NCI-H1048 (cell line): ENCODE measurements at places on chromosomes 13 and 19.

- no peak for DNase-seq
Observed at GRCh38 chr13:26864576-26864975, 104.0 kb upstream of the GPR12 start.

DNA sequence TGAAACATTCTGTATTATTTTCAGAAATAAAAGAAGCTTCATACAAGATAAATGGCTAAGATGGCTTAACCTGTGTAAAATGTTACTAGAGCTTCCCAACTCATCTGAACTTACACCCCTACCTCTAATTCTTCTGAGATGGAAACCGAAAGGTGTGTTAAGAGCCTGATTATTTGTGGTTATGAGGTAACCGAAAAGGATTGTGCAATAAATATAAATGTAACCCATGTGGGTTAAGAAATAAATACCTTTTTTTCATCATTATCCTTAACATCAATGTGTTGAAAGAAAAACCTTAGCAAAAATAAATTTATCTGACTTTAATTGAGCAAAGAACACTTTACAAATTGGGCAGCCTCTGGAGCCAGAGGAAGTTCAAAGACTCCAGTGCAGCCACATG lies 961.8 kb upstream of the SPRY2 start:
- no peak for DNase-seq

DNA sequence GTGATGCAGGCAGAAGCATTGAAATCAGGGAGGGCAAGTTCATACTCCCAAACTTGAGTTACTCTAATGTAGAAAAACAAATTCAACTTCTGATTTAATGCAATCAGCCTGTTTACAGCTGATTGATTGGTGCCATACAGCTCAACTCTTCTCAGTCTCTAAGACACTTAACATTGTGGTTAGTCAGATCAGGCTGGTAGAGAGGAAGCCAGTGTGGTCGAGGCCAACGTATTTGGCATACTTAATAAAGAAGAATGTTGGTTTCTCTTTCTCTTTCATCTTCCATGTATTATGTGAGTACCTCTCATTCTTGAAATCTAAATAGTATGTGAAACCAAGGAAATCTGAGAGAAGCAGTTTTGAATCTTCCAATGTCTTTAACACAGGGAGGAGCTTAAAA lies 255.0 kb upstream of the SLITRK1 start:
- no peak for DNase-seq

GRCh38 chr13:32330441-32330840 lies 15.1 kb downstream of the BRCA2 start:
- DNase-seq: no peak

GRCh38 chr19:16376241-16376640 lies 51.6 kb downstream of the KLF2 start:
- DNase-seq: no peak

DNA sequence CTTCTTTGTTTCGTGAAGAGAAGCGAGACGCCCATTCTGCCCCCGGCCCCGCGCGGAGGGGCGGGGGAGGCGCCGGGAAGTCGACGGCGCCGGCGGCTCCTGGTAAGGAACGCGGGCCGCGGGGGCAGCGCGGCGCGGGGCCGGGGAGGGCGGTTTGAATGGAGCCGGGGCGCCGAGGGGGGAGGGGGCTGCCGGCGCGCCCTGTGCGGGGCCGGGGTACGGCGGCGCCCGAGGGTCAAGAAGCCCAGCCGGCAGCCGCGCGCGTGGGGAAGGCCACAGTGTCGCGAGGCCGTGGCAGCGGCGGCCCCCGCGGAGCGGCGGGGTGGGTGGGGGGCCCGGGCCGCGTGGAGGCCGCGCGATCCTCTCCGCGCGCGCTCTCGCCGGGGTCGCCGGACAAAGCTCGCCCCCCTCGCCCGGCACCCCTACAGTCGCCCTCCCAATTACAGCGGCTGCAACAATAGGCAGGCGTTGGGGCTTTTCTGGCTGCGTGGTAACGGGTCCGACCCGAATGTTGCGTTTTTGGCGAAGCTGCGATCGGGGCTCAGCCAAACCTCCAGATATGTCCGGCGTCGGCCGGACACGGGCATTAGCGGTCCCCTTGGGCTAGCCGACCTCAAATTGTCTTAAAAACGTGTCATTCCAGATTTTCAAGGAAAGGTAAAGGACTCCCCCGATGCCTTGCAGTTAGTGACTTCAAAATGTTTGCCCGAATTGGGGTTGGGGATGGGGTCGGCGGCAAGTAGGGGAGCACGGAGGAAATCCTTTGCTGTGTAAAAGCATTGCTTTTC lies 437 bp downstream of the SMARCA4 start:
- no peak for DNase-seq

DNA sequence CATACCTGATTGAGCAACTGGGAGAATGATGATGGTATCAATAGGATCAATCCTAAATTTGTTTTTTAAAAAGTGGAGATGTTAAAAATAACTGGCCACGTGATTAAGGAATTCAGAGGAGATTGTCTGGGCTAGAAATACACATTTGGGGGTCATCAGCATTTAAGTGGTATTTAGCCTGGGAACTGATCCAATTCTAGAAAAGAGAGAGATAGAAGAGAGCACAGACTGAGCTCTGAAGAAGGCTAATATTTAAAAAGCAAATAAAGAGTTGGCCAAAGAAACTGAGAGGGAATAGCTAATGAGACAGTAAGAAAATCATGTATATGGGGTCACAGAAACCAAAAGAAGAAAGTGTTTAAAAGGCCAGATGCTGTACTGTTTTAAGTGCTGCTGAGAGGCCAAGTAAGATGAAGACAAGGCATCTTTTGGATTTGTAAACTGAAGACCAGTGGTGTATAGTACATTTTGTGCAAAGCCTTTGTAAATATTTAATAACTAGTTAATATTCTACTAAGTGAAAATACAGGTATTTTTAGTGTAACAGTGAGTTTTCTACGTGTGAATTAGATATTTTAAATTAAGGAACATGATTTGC lies 40.2 kb downstream of the UBL3 start:
- no peak for DNase-seq

GRCh38 chr13:110391273-110391672 lies 84.2 kb downstream of the COL4A2 start:
- no peak for DNase-seq

DNA sequence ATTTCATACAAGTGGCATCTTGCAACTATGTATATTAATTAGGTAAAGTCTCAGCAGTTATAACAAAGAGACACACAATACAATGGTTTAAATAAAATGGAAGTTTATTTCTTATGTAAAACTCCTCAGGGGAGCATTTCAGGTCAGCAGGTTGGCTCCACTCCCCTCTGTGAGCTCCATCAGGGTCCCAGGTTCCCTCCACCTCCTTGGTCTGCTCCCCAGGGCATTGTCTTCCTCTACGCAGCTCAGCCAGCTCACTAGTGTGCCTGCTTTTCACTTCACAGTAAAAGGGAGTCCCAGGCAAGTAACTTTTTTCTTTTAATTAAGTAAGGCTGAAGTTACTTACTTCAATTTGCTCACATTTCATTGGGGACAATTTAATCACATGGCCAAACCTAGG lies 135.3 kb upstream of the FNDC3A start:
- DNase-seq: no peak

DNA sequence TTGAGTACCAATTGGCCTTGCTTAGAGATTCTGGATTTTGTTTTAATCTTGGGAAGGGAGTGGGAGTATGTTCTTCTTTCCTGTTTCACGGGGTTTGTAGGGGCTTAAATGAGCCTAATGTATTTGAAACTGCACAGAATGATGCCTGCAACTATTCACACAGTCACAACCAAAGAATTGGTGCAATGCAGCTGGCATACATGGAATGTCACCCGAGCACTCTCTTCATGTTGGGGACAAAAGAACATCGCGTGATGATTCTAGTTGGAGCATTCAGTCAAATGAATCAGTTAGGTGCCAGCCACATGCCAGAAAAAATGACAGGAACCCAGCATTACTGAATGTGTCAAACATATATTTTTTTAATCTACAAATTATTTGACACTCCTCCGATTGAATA lies 22.1 kb downstream of the STARD13 start:
- no peak for DNase-seq

- DNase-seq: no peak
Observed at GRCh38 chr19:31461814-31462539, 112.7 kb upstream of the TSHZ3 start.

GRCh38 chr13:99545979-99546378 lies 44.7 kb downstream of the TM9SF2 start:
- DNase-seq: no peak

DNA sequence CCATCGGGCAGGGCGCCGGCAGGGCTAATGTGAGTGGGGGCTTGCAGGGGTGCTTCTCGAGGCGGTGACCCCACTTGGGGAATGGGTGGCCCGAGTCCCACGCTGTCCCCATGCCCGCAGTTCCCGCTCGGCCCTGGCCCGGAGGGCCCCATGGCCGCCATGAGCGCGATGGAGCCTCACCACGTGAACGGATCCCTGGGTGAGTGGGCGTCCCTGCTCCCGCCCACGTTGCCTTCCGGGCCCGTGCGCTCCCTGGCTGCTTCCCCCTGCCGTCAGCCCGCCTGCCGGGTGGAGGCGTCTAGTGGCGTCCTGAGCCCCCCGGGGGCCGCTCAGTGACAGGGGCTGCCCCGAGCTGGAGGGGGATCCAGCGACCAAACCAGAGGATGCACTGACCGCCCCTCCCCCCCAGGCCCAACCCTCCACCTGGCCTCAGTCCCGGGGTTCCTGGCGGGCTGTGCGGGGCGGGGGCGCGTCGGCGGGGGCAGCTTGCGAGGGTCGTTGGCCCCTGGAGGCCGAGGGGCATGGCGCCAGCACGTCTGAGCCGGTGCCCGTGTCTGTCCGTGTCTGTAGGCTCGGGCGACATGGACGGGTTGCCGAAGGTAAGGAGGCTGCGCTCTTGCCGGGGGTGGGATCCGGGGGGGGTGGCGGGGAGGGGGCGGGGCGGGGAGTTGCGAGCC lies 4.8 kb downstream of the ISYNA1 start:
- DNase-seq: no peak

GRCh38 chr13:110716247-110716515 lies 2.7 kb downstream of the ING1 start:
- DNase-seq: no peak

- DNase-seq: no peak
Observed at GRCh38 chr13:90806892-90807291, 540.6 kb upstream of the MIR17HG start.

DNA sequence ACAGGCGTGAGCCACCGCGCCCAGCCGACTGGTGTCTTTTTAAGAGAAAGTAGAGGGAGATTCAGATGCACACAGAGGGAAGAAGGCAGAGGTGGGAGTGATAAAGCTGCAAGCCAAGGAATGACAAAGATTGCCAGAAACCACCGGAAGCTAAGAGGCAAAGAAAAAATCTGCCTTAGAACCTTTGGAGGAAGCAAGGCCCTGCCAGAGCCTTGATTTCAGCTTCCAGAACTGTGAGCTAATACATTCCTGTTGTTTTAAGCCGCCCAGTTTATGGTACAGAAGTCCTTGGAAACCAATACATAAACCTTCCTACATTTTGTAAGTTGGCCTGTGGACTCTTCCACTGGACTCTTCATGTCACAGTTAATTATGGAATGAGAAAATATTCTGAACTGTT lies 71.7 kb upstream of the SOX21 start:
- no peak for DNase-seq

DNA sequence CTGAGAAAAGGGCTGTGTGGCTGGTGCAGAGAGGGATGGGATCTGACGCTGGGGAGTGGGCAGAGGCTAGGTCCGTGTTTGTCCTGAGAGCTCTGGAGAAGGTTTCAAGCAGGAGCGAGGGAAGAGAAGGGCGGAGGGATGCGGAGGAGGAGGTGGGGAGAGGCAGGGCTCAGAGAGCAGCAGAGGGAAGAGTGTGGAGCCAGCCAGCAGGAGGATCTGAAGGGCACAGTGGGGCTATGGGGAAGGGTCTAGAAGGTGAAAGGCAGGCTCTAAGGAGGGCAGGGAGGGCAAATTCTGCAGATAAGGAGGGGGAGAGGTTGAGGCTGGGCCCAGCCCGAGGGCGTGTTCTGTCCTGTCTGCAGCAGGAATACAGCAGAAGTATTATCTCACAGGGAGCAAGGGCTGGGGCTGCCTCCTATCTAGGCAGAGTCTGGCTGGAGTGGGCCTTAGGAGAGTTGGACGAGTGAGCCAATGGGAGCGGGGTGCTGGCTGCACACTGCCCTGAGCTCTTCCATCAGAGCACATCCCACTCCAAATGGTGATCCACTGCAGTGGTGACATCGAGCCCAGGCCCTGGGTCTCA lies 6.1 kb downstream of the AP2A1 start:
- no peak for DNase-seq

- no peak for DNase-seq
Observed at GRCh38 chr19:3403489-3404323, 37.3 kb downstream of the NFIC start.

- DNase-seq: no peak
Observed at GRCh38 chr19:17404015-17404414, 1.4 kb downstream of the BST2 start.

GRCh38 chr19:43552616-43553015 lies 19.6 kb downstream of the ZNF575 start:
- no peak for DNase-seq

GRCh38 chr19:35692010-35692409 lies 12.3 kb upstream of the ZBTB32 start:
- no peak for DNase-seq

DNA sequence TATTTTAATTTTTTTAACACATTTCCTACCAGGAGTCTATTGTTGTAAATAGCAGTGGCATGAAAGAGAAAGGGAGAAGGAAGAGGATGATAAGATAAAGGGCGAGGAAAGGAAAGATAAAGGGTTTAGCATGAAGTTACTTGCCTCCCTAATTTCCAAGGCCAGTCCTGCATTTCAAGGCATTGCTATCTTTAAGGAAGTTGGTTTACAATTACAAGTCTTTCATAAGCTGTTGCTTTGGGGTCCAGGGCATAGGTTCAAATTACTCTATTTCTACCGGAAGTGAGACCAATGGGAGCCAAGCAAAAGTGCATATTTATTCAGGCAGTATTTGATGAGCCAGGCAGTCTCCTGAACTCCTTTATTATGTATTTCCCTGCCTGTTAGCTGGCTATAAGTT lies 27.7 kb upstream of the UBL3 start:
- no peak for DNase-seq

DNA sequence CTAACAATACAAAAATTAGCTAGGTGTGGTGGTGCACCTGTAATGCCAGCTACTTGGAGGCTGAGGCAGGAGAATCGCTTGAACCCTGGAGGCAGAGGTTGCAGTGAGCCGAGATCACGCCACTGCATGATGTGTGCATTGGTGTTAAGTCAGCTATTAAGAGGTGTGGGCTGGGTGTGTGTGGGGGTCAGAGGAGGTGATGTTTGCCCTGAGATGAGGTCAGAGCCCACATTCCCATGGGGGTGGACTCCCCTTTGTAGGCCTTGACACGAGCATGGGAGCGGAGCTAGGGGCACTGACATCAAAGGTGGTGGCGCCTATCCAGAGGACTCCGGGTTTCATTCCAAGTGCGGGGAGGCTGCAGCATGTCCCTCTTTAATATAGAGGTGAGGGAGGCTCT lies 34.6 kb upstream of the LDLR start:
- no peak for DNase-seq

DNA sequence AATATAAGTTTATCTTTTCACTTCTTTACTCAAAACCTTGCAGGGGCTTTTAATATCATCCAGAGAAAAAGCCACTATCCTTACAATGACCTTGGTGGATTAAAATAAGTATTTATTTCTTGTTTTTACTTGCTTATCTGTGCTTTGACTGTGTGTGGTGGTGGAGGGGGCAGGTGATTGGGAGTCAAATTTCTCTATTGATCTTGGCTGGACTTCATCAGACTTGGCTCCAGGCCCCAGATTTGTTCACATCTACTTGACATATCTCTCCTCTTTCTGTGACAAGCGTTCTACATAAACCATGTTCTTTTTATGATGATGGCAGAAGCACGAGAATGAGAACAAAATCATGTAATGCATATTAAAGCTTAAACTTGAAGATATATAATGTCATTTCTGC lies 670.8 kb downstream of the PCDH17 start:
- DNase-seq: no peak
